AG20443 (cell line): ENCODE measurements at places on chromosomes 4 and X.

- DNase-seq = no peak
These were observed 109.6 kb downstream of the MAML3 start for GRCh38 chr4:140044337-140044902.

DNA sequence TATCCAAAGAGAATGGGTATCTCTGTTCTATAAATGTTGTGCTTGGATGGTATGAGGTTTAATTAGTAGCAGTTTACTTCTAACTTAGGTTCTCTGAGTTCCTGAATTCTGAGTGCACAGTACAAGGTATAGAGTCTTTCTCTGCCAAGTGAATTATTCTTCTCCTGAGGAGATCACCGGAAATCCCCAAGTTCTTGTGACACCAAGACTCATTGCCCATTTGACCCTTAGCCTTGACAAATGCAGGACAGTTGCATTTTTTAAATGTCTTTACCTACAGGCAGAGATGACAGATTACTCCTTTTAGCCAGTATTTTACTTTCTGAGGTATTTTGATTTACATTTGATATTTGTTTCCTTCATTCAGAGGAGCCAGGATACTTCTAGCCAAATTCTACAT lies 72.9 kb downstream of the MAOA start:
- no peak for DNase-seq

GRCh38 chr4:154158361-154159155 lies 333.0 kb downstream of the DCHS2 start:
- peak; percentile 11 for DNase-seq

- DNase-seq = no peak
These were observed 1.7 kb upstream of the GPR143 start for GRCh38 chrX:9767375-9767774.

DNA sequence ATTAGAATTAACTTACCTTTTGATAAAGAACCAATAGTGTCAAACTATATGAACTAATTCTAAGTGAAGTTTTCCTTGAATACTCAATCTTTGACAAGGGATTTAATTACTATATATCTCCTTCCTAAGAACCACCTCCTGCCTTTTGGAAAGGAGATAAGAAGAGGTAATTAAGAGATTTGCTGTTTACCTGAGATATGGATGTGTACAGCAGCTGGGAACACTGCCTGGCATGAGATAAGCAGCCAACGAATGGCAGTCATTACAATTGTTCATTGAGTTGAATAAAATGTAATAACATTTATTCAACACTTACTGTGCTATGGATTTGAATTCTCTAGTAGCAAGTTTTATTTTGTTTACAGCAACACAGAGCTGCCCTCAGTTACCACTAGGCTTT lies 407.1 kb downstream of the SPOCK3 start:
- DNase-seq = no peak

GRCh38 chrX:120761810-120762209 lies 113.9 kb downstream of the CT47B1 start:
- peak; percentile 50 for DNase-seq

- no peak for DNase-seq
These were observed 718.4 kb downstream of the ADGRL3 start for GRCh38 chr4:61918507-61918906.

- no peak for DNase-seq
These were observed 27.6 kb upstream of the C1QTNF7 start for GRCh38 chr4:15400226-15400625.

DNA sequence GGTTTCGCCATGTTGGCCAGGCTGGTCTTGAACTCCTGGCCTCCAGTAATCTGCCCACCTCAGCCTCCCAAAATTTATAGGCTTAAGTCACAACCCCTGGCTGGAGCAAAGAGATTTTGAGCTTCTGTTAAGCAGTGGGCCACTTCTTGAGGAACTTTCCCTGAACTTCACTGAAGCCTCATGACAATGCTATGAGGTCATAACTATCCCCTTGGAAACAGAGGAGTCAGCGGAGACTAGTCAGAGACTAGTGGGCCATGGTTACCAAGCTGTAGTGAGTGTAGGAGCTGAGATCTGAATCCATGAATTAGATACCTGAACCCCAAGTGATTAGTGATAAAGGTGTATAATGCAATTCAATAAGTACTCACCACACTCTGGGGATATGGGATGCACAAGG lies 145.1 kb upstream of the MSX1 start:
- peak; percentile 41 for DNase-seq

GRCh38 chr4:8198206-8198905 lies 734 bp upstream of the SH3TC1 start:
- DNase-seq = no peak

GRCh38 chrX:129958083-129958465 lies 24.4 kb upstream of the BCORL1 start:
- DNase-seq = no peak

DNA sequence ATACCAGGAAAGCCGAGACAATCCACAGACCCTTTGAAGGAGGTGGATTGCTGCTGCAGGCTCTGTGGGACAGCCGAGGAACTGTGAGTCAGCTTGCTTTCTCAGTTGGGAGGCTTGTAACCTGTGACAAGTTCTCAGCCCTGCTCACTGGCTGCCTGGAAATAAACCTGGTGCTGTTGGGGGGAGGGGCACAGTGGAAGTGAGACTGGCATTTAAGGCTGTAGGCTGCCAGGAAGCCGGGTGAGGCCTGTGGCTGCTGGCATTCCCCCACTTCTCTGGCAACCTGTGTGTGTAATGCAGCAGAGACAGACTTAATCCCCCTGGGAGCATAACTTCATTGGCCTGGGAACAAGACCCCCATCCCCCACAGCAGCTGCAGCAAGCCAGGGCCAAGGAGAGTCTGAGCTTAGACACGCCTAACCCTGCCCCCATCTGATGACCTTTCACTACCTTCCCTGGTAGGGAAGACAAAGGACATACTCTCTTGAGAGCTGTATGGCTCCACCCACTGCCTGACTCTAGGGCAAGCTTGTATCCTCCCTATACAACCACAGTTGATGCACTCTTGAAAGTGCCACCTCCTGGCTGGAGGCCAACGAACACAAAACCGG lies 64.1 kb downstream of the ALPK1 start:
- no peak for DNase-seq

- DNase-seq = no peak
These were observed 22.7 kb upstream of the STX18 start for GRCh38 chr4:4564522-4564921.

DNA sequence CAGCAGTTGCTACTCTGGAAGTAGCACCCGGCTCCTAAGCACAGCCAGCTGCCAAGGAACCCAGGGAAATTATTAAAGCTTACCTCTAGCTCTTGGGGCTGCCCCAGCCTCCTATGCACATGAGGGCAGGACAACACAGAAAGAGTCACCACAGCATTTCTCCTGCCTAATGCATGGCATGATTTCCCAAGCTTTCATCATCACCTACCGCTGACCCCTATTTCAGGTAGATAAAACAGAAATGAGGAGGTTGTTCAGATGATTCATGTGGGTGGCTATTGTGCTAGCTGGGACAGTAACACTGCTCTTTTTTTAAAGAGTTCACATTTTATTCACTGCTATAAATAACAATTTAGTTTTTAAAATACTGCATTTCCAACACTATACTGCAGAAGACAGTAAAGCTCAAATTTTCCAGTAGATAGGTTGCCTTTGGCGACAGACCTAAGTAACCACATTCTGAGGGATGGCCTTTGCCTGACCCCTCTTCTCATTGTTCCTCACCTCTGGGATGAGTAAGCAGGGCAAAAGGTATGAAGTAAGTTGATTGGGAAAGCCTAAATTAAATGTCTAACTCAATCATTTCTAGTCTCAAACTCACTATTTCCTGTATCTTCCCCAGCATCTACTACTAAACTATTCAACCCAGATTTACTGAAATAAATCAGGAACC lies 16.7 kb downstream of the CASK start:
- no peak for DNase-seq

GRCh38 chr4:189858435-189858834 lies 82.2 kb upstream of the FRG1 start:
- DNase-seq = no peak

- peak; percentile 81 for DNase-seq
These were observed 186.5 kb downstream of the BANK1 start for GRCh38 chr4:101977076-101977475.

DNA sequence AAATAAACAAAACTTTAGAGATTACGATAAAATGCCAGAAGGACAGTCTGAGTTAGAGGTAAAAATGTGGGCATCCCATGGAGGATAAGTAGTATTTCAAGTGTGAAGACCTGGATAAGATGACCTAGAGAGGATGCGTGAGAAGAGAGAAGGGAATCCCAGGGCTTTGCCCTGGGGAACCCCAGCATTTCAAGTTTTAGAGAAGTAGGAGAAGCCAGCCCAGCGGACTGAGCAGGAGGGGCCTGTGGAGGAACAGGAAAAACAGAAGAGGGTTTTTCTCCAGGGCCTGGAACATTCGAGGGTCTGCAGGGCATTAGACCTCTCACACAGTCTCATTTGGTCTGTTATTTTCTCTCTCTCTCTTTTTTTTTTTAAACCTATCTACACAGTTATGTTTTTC lies 2.9 kb upstream of the CFP start:
- no peak for DNase-seq

GRCh38 chr4:188783606-188784160 lies 644.4 kb downstream of the TRIML1 start:
- DNase-seq = no peak

- DNase-seq = peak; percentile 67
These were observed 49.2 kb upstream of the SCRG1 start for GRCh38 chr4:173448103-173448502.

- no peak for DNase-seq
These were observed 118.3 kb downstream of the AFF2 start for GRCh38 chrX:148618470-148619445.

DNA sequence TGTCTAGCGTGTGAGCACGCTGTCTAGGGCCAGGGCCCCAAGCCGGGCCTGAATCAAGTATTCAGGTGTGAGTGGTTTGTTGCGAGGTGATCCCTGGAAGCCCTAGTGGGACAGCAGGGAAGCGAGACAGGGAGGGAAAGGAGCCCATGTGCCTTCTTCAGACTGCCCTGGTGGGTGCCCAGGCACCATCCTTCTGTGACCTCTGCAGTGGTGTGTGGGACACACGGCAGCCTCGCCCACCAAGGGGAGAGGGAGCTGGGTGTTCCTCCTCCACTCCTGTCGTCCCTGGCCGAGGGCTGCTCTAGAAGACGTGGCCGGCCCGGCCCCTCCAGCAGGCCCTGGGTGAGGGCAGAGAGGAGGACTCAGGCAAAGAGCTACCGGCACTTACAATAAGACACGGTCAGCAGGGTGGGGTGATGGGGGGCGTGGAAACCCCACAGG lies 47.4 kb downstream of the HTRA3 start:
- DNase-seq = no peak

GRCh38 chr4:7987148-7987989 lies 47.7 kb upstream of the AFAP1 start:
- DNase-seq = peak; percentile 82

DNA sequence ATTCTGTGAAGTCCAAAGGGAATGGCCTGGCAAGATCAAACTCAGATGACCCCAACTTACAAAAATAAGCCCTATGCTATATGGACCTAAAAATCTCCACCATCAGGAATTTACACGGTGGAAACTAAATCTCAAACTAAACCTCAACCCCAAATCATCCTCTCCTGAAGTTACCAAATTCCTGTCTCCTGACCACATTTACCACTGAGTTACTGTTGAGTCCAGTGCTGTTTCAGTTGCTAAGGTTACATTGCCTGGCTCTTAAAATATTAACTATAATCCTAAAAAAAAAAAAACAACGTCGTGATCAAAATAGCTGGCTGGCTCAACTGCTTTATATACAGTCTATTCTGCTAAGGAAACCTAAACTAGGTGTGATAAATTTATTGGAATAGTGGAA lies 315.2 kb upstream of the SLIT2 start:
- DNase-seq = peak; percentile 79
